Endothelial cell of umbilical vein (primary cell): ENCODE measurements at places on chromosomes 2 and 18. TPM values are rescaled to one million over a fixed set of nuclear protein-coding genes. Genes with fewer than 3 reads are reported as not detected.
A peak's percentile ranks its signal among the peaks of the same experiment; 100 is the strongest.

- peak; percentile 82 for DNase-seq
Measured at GRCh38 chr2:234970477-234970882, 18.7 kb downstream of the SH3BP4 start.

GRCh38 chr2:39547811-39548719, 111.0 kb upstream of the MAP4K3 start:
- DNase-seq, result no peak

- no peak for DNase-seq
Measured at GRCh38 chr18:23181547-23181946, 46.3 kb downstream of the CABLES1 start.

DNA sequence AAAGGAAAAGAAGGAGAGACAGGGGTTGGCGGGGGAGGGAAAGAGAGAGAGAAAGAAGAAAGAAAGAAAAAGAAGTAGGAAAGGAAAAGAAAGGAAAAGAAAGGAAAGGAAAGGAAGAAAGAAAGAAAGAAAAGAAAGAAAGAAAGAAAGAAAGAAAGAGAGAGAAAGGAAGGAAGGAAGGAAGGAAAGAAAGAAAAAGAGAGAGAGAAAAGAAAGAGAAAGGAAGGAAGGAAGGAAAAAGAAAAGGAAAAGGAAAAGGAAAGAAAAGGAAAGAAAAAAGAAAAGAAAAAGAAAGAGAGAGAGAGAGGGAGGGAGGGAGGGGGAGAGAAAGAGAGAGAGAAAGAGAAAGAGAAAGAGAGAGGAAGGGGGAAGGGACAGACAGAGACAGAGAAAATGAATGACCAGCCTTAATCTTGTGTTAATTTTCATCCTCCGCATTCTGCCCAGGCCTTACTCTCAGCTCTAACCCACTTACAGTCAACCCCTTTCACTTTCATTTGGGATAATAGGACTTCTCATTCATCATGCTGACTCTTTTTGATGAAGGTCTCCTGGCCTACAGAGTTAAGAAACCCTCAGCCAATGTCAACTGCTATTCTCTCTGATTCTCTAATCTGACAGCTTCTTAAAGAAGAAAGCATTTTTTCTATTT, 207.3 kb downstream of the SUCLG1 start:
- no peak for DNase-seq

Gene ACVR1C
- polyA plus RNA-seq, result 0.03 TPM in 1 of 2 replicates, not detected in the other
